Bone marrow (tissue), 2 donors: ENCODE measurements at places on chromosomes 16 and 17.

DNA sequence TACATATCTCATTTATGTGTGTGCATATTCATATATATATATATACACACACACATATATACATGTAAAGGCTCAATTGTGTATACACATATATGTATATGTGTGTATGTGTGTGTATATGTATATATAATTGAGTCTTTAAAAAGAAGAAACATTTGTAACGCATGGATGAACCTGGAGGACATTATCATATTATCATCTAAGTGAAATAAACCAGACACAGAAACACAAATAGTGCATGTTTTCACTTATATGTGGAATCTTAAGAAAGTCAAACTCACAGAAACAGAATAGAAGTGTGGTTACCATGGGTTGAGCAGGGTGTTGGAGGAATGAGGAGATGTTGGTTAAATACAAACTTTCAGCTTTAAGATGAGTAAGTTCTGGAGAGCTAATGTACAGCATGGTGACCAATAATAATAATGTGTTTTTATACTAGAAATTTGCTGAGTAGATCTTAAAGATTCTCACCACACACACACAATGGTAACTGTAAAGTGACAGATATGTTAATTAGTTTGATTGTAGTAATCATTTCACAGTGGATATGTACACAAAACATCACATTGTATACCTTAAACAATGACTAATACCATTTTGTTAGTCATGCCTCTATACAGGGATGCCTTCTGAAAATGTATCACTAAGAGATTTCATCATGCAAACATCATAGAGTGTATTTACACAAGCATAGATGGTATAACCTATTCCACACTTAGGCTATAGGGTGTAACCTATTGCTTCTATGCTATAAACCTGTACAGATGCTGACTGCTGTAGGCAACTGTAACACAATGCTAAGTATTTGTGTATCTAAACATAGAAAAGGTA, 132.6 kb upstream of the CACNG5 start:
- no peak for DNase-seq

GRCh38 chr16:49693445-49693844, 162.5 kb downstream of the ZNF423 start:
- no peak for DNase-seq

DNA sequence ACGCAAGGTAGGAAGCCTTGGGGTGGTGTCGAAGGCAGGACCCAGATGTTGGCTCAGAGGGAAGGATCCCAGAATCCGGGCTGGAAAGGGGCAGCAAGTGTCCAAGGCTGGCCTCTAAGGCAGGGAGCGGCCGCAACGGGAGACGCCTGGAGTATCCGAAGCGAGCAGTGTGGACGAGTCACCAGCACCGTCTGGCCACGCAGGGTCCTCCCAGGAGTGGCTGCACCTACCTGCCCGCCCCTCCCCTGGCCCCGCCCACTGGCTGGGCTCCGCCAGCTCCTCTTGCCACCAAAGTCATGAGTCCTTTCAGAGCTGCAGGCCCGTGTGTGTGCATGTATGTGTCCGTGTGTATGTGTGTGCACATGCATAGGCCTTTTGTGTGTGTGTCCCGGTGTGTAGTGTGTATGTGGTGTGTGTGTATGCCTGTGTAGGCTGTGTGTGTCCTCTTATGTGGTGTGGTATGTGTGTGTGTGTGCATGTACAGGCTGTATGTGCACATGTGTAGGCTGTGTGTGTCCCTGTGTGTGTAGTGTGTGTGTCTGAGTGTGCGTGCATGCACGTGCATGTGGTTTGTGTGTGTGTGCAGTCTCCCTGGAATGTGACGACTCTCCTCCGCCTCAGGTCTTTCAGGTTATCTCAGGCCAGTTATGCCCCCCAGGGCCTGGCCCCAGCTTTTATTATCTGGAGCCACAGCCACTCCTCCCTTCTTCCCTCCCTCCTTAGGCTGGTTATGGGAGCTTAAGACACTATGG, at the start of gene PRSS8:
Gene PRSS8, minus strand, starts transcription at position 193 of the 752 bp plus-strand sequence. CDS start 229 bp downstream, outside the sequence.
- DNase-seq: no peak

GRCh38 chr16:11063448-11064201, 119.3 kb downstream of the CLEC16A start:
- no peak for DNase-seq

DNA sequence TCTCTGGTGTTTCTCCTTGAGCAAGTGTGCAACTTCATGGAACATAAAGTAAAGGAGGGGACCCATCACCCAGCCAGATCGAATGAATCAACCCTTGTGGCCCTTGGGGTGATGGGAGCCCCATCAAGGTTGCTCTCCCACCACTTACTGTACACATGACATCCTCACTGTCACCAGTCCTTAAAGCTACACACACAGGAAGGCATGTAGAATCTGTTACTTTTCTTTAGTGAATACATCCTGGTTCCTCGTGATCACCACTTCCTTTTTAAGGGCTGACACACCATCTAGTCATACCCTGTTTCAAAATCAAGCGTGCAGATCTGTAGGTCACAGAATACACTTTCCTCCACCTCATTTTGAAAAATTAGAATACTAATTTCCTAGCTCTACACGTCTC, 22.6 kb upstream of the MPHOSPH6 start:
- peak; percentile 75 for DNase-seq

DNA sequence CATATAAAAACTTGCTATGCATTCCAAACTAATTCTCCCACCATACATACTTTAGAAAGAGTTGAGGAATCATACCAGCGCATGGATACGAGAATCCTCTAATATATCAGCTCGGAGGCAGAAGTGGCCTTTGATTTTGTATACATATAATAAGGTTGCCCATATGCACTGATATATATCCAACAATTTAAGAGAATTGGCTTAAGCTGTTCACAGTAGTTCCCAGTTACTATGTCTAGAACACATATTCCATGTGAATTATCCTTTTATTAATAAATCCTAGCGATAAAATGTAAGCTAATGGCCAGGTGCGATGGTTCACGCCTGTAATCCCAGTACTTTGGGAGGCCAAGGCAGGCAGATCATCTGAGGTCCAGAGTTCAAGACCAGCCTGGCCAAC, 19.3 kb upstream of the ERN1 start:
- DNase-seq: no peak

- no peak for DNase-seq
These were observed 3.1 kb downstream of the ADAD2 start for GRCh38 chr16:84194018-84194417.

DNA sequence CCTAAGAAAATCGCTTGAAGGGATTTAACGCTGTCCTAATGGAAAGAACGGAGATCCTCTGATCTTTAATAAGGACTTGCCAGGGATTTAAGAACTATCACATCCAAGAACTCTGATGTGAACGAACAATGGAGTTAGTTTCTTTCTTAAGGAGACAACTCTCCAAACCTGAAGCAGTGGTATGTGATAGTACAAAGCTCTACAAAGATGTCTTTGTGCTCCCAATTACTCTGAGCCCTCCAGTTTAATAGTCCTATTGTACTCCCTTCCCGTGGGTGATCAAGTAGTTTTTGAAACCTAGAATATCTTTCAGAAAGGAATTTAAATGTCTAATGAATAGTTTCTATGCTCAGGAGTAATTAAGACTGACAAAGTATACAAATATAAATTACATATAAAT, 123.8 kb downstream of the FTO start:
- no peak for DNase-seq
